A172 (cell line): ENCODE measurements at places on chromosomes 5 and 9.

GRCh38 chr9:119369680-119370366, 588 bp upstream of the BRINP1 start:
- no peak for DNase-seq

DNA sequence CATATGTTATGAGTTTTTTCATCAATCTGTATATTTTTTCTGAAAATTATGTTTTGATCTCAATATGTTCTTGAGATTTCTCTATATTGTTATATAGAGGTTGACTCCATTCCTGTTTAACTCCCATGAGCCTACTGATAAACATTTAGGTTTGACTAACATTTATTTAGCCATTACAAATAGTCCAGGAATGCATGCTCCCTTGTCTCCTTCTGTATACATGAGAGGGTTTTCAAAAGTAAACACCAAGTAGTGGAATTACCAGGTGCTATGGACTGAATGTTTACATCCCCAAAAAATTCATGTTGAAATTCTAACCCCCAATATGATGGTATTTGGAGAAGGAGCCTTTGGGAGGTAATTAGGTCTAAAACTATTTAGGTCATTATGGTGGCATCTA, 3.5 kb upstream of the OR5C1 start:
- no peak for DNase-seq

- DNase-seq, result no peak
These were observed 47.4 kb downstream of the HCN1 start for GRCh38 chr5:45648744-45649143.

DNA sequence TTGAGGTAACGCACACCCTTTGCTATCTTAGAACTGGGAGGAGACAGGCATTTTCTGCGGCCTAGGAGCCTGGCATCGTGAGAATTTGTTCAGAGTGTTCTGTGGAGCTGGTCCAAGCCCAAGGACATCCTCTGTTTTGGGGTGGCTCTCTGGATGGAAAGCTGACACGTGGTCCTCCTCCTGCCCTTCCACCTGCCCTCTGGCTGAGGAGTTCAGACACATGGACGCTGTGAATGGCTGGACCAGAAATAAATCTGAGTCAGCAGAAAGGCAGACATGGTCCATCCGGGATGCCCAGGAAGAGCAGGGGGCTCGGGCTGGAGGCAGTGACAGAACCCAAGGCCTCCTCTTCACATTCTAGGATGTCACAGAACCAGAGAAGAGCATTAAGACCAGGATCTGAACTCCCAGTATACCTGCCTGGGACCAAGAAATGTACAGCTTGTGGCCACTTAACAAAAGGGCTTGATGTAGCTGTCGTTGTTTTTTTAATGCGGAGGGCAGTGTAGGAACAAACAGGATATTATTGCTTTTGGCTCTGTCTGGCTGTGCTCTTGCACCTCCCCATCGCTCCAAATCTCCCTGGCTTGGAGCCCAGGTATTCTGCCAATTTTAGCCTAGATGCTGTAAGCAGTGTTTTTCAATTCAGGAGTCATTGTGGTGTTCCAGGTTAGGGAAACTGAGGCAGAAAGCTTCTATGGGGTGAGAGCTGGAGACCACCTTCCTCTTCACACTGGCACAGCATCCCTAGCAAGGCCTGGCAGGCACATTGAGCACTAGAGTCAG, 2.4 kb downstream of the CKMT2 start:
- no peak for DNase-seq

DNA sequence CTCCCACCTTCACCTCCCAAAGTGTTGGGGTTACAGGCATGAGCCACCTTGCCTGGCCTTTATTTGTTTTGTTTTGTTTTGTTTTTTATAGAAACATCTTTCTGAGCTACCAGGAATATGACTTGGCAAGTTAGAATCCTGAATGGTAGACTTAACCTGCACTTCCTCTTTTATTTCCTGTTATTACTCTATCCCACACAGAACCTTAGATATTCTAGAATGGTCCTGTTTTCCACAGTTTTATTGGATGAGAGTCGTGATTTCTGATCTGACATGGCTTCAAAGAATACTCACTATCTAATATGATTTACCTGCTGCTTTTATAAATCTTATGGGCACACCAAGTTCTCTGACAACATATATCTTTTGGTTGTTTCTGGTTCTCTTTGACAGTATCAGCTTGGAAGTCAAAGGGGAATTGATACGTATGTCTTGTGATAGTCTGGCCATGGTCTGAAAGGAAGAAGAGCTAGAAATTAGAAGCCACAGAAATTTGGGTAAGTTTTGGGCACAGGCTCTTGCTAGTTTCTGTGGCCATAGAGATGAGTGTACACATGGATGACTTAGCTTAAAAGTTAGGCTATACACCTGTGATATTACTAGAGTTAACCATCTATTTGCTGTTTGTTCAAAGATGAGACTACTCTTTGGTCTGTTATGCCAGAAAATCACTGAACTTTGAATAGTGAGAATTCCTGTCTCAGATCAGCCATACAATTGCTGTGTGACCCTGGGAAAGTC, 4.7 kb upstream of the PANK3 start:
- no peak for DNase-seq
